ENCODE measurements at places on chromosomes 3 and 15.

DNA sequence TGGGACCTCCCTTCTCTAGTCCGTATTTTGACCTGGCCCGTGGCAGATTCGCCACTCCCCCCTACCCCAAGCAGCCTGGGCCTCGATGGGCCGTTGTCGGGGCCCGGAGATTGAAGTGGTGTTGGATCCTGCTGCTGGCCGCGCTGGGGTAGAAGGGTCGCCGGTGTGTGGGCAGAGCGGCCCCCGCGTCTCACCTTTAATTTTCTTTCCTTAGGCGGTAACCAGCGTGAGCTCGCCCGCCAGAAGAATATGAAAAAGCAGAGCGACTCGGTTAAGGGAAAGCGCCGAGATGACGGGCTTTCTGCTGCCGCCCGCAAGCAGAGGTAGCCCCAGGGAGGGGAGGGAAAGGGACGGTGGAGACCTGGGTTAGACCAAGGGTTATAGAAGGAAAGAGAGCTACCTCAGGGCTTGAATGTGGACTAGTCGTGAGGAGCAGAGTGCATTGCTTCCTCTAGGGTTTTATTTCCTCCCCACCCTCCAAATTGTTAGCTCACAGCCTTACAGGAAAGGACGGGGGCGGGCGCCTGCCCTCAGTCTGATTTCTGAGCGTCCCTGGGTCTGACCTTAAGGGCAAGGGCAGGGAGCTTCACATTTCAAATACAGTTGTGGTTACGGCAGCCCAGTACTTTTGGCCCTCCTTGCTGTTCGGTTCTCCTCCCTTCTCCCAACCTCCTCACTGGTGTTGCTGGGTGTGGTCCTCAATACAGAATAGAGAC, 799 bp downstream of the SERF2 start:
- DNase-seq, result peak; percentile 22

DNA sequence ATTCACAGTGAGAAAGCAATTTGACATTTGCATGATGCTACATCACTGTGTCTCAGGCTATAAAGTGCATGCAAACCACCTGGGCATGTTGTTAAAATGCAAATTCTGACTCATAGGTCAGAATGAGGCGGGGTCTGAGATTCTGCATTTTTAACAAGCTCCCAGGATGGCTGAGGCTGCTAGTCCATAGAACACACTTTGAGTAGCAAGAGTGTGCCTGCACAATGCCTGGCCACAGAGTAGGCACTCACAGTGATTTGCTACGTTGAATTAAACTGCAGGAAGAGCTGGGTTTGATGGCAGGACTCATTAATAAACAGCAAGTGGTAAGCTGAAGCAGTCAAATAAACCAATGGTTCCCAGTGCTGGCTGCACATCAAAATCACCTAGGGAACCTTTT, 48.1 kb downstream of the NTRK3 start:
- DNase-seq, result no peak

- DNase-seq, result no peak
Observed at GRCh38 chr3:72797773-72798543, 50.3 kb downstream of the SHQ1 start.

GRCh38 chr3:14451844-14452739, 49.7 kb downstream of the SLC6A6 start:
- DNase-seq, result no peak

DNA sequence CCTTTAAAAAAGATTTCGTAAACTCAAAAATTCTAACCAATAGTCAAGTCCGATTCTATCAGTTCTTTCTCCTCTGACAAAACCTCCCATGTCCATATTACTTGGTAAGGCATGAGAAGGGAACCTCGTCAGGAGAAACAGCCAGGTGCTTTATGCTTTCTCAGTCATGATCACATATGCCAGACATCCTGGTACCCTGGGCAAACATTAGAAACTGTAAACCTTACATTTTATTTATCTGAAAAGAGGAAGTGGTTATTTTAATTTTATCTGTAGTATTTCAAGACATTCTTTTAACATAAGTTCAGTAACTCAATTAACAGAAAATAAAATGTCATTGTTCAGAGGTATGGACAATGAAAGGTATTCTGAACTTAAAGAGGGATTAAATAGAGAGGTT, 474.8 kb upstream of the GBE1 start:
- no peak for DNase-seq

DNA sequence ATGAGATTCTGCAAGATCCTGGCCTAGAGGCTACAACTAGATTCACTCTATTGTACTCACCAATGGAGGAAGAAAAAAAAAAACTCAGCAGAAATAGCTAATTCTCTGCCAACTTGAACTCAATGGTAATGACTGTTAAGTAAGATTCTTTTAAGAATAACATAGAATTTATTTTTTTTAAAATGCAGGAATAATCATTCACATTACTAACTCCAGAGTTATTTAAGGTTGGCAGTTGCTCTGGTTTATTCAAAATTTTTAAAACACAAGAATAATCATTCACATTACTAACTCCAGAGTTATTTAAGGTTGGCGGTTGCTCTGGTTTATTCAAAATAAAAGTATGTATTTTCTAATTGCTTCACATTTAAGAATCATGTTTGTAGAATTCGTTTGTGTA, 1071.9 kb downstream of the IGSF11 start:
- no peak for DNase-seq

DNA sequence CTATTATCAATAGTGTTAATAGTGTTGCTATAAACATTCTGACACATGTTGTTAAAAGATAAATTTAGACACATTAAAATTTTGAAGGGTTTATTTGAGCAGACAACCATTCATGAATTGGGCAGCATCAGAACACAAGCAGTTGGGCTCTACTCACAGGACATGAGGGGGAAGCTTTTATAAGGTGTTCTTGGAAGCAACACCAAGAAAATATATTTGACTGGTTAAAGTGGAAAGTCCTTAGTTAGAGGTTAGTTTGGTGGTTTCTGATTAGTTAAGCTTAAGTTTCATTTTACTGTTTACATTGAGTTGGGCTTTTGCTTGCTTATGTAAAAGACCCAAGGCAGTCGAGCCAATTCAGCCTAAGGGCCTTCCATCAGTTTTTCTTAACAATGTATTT, 220.7 kb downstream of the CD47 start:
- no peak for DNase-seq

- DNase-seq, result peak; percentile 28
Observed at GRCh38 chr3:72597756-72598195, 250.5 kb downstream of the SHQ1 start.

Data from mammary epithelial cell (primary cell).